Heart left ventricle (tissue), 16 donors: ENCODE measurements at places on chromosomes 7 and 10.

DNA sequence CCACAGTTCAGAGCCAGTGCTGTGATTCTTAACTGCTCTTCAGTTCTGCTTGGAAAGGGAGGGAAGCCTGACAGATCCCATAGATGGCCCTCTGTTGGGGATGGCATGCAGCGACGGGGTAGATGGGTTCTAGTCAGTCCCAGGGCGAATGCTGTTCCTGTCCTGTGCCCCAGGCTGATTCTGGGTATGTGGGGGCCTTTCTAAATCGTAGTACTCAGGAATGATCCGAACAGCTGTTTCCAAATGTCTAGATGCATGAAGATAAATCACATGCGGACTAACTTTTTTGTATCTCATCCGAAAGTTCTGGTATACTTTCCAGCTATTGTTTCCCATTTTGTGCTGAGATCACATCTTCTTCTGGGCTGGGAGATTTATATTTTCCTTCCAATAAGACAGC lies 186.0 kb upstream of the MKI67 start:
- no peak for DNase-seq

GRCh38 chr10:86300931-86301830 lies 65.4 kb downstream of the GRID1 start:
- DNase-seq, result no peak

GRCh38 chr7:91491868-91492267 lies 227.6 kb downstream of the FZD1 start:
- DNase-seq, result no peak

GRCh38 chr10:72303424-72304128 lies 29.9 kb downstream of the DDIT4 start:
- DNase-seq, result no peak

DNA sequence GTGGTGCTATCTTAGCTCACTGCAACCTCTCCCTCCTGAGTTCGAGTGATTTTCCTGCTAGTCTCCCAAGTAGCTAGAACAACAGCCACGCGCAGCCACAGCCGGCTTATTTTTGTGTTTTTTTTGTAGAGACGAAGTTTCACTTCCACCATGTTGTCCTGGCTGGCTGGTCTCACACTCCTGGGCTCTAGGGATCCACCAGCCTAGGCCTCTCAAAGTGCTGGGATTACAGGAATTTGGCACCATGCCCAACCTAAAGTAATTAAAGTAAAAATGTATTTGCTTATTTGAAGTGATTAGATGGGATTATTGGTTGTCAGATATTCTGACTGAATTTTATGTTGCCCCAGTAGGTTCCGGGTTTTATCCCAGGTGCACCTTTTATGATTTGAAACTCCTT lies 22.7 kb downstream of the LUC7L2 start:
- DNase-seq, result no peak

DNA sequence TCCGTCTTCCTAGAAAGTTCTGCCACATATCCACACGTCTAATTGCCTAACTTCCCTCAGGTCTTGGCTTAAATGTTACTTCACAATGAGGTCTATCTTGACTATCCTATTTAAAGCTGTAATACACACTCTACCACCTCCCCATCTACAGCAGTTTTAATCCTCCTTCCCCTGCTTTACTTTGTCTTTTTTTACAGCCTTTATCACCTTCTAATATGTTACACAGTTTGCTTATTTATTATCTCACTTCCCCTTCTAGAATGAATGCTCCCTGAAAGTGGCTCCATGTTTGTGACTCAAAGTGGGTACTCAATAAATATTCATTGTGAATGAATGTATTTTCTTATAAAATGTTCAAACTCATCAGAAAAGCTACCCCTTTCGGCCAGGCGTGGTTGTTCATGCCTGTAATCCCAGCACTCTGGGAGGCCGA lies 13.6 kb upstream of the MICU1 start:
- no peak for DNase-seq

- DNase-seq, result no peak
These were observed 674.7 kb downstream of the CCSER2 start for GRCh38 chr10:85003083-85003482.

DNA sequence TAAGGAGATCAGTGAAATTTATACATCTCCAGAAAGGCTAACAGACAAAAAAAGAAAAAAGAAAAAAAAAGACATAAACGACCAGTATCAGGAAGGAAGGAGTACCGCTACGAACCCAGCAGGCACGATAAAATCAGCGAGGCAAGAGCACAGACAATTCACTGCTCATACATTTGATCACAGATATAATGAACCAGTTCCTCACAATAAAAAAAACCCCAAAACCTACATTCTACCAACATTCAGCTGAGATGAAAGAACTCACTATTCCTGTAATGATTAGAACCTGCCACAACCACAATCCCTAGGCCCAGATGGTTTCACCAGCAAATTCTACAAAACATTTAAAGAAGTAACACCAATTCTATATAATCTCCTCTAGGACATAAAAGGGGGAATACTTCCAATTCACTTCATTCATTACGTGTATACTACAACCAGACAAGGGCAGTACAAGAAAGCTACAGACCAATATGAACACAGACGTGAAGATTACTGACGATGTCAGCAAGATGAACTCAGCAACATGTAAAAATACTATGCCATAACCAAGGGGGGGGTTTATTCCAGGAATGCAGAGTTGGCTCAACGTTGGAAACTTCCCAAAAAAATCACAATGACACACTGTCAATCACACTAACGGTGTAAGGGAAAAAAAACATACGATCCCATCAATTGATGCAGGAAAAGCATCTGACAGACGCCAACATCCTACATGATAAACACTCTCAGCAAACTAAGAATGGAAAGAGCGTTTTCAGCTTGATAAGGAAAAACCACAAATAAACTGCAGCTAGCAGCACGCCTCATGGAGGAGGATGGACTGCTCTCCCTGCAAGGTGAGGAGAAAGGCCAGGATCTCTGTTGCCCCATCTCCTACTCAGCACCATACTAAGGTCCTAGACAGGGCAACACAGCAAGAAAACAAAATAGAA lies 256.2 kb downstream of the ELFN1 start:
- no peak for DNase-seq

GRCh38 chr7:138603549-138604318 lies 97.4 kb downstream of the SVOPL start:
- no peak for DNase-seq

GRCh38 chr10:71048971-71049615 lies 160.7 kb upstream of the PCBD1 start:
- DNase-seq, result no peak

DNA sequence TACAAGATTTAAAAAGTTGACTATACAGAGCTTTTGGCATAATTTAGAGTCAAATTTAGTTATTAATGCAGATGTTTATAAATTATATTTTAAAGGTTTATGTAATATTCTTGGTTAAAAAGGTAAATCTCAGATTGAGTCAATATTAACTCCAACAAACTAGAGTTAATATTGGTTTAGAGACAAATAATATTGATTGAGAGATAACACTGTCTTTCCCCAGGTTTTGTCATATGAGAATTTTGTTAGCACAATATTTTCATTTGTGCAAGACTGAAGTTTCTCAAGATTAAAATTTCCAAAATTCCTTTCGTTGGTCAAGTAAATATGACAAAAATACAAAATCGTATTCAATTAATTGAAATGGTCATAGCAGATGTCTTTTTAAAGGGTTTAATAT lies 12.9 kb upstream of the AKR1D1 start:
- no peak for DNase-seq

DNA sequence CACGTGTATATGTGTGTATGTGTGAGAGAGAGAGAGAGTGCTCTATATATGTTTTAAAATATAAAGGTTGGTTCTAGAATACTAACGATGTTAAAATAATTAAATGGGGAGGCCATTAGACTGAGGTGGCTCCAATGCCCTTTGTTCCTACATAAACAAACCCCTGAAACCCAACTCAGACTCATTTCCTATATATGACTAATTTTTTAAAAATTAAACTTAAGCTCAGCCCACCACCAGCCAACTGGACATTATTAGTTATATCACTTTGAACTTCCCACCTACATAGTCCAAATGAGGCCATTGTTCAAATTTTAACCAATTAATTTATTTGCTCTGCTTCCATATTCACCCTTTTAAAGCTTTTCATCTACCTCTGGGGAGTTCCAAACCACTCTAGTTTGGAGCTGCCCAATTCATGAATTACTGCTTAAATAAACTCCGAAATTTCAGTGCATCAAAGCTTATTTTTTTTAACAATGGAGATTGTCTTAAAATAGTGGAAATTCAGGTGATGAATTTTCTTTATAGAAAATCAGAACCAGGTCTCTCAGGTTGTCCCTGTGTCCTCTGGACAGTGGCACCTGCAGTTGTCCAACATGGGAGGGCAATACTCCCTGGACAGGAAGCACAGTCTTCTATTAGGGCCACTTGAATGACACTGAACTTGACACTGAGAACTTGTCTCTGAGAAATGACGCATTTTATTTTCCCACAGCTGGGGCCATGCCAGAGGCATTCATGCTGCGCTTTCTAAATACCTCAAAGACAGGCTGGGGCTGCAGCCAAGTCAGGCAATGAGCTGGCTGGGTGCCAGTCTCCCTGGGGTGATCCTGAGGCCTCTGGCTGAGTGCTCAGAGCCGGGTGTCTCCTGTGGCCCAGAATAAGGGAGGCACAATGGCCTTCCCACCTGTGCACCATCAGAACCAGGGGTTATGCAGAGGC lies 109.5 kb upstream of the TMEM72 start:
- peak; percentile 90 for DNase-seq

DNA sequence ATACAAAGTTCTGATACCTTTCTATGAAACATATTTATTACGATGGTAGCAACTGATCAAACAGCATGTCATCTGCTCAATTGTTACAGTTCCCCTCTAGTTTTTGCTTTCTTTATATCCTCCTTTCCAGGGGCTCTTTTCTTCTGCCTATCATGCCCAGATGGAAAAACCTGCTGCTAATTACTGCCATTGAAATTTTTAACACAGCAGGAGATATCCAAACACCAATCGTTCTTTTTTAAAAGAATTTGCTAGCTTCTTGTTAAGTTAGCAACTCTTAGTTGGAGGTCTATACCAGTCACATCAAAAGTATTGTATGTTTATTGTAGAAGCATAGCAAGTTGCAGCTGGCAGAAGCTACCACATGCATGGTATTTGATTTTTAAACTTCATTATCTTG lies 768.5 kb downstream of the NXPH1 start:
- DNase-seq, result no peak

DNA sequence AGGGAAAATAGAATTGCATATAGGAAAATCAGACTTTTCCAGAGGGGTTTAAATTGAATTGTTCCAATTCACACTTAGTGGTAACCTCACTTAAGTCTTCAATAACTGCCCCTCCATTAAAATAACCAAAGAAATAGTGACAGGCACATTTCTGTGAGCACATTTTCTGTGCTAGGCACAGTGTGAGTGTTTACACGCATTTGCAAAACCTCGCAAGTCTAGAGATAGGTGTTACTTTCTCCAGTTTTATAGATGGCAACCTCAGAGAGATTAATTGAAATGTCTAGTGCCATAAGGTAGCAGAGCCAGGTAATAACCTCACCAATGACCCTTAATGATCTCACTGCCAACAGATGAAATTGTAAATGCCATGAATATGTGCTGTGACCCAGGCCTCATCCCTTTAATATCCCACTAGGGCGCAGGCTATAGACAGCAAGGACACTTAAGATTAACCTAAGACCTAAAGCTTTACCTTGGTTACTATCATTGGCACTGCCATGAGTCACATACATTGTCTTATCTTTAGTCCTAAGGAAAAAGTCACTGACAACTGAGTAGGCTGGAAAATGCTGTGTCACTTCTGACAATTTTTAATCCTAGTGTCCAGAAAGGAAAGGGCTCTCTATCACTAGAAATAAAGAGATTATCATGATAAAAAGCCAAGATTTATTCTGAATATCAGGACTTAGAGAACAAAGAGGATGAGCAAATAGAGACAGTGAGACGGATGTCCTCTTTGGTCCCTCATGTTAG lies 187.8 kb downstream of the PPP1R17 start:
- DNase-seq, result no peak

DNA sequence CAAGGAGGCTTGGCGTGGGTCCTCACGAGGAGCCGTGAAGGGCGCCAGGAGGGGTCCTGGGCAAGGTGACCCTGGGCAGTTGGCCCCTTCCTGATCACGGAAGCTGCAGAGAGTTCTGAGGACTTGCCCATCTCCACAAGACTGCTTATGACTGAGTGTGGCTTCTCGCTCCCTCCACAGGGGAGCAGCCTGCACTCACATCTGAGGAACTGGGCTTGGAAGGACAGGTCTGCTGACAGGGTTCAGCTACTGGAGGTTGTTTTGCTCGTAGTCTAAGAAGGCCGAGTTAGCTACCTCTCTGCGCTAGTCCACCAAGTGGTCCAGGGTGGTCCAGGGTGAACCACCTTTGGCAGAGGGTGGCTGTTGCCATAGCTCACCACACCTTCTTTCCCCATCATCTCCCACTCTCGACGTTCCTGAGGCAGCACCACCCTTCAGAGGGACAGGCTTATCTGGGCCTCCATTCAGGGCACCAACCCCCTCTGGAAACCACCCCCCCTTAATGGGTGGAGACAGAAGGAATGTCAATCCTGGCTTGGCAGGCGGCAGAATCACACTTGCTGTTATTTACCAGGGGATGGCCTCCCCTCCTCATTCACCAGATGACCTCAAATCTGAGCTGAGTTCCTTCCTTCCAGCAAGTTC lies 38.2 kb downstream of the FAM53B start:
- no peak for DNase-seq
